ENCODE measurements at places on chromosomes 6 and 20. TPM values are rescaled to one million over a fixed set of nuclear protein-coding genes. Genes with fewer than 3 reads are reported as not detected.
A peak's percentile ranks its signal among the peaks of the same experiment; 100 is the strongest.

DNA sequence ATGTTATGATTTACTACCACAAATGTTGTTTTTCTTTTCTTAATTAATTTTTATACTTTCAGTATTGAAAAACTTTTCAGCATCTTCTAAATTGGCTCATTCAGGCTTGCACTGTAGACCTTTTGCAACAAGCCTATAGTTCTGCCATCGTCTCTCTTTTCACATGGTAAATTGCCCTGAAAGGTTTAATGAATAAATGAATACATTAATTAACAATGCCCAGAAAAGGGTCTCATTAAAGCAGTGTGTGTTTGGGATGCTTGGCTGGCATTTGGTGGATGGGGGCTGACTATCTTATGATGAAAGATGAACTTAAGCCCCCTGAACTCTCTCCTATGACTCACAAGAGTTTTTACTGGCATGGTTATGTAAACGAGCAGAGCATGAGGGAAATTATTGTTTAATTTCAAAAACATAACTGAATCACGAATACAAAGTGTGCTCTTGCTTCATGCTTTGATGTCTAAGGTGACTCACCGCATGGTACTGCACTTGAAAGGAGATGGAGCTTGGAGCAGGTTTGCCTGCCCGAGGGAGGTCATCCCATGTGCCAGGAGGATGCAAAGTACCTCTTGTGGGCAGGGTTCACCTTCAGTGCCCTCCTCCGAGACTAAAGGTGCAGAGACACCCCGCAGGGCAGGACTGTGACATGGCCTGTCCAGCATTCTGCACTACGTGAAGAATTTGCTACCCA, 13.8 kb upstream of the PCK1 start:
- no peak for DNase-seq

- DNase-seq = no peak
These were observed 86.8 kb downstream of the HAO1 start for GRCh38 chr20:7853493-7853892.

AGPAT4 gene
- 78.3 TPM for total RNA-seq

GRCh38 chr6:104286641-104287040, 573.1 kb downstream of the HACE1 start:
- no peak for DNase-seq

CASS4 gene
- total RNA-seq = 1.1 TPM

WFDC10B gene
- total RNA-seq = not detected

GRCh38 chr6:131840441-131840840, 32.6 kb downstream of the ENPP1 start:
- no peak for DNase-seq

DNA sequence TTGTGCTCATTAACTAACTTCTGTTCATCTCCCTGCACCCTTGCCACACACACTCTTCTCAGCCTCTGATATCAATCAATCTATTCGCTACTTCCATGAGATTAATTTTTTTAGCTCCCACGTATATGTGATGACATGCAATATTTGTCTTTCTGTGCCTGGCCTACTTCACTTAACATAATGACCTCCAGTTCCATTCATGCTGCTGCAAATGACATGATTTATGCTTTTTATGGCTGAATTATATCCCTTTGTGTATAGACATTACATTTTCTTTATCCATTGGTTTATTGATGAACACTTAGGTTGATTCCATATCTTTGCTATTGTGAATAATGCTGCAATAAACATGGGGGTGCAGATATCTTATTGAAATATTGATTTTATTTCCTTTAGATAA, 50.8 kb upstream of the SPTLC3 start:
- no peak for DNase-seq

SLC12A5 gene
- total RNA-seq = 26.0 TPM

DNA sequence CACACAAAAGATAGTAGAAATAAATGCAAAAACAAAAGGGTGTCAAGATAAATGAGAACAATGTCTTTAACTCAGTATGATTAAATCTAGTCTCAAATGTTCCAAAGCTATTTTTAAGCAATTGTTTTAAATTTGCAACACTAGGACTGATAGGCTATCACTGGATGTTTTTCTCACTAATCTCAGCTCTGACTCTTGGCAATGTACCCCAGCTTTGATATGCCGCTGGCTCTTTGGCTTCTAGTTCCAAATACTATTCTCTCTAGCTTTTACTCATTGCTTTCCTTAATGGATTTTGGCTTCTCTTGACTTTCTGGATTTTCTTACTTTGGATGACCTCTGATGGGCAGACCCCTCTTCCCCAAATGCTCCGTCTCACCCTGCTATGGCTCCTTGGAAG, 116.0 kb upstream of the SLC35B3 start:
- no peak for DNase-seq

GRCh38 chr20:33827634-33828325, 16.6 kb downstream of the CHMP4B start:
- no peak for DNase-seq

COL19A1 gene
- 0.45 TPM for total RNA-seq

DNA sequence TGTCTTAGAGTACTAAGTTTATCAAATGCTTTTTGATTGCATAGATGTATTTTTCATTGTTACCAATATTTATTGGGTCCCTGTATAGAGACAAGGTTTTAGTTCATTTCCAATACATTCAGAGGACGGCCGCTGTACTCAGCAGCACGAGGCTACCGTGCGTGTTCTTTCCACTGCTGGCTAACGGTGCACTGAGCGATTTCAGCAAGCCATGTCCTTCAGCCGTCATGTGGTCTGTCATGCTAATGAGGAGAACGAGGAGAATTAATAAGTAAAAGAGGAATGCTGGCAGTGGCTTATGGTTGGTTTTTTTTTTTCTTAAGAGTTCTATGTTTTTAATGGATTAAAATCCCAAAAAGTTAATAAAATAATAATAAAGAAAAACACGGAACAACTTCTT, 253.6 kb downstream of the ARID1B start:
- no peak for DNase-seq

PSMB8 gene
- total RNA-seq = 4.0 TPM

- no peak for DNase-seq
These were observed 220.1 kb downstream of the HACE1 start for GRCh38 chr6:104639668-104640067.

STX7 gene
- total RNA-seq = 54.6 TPM

- DNase-seq = no peak
These were observed 9.9 kb downstream of the SYCP2 start for GRCh38 chr20:59923514-59923913.

DNA sequence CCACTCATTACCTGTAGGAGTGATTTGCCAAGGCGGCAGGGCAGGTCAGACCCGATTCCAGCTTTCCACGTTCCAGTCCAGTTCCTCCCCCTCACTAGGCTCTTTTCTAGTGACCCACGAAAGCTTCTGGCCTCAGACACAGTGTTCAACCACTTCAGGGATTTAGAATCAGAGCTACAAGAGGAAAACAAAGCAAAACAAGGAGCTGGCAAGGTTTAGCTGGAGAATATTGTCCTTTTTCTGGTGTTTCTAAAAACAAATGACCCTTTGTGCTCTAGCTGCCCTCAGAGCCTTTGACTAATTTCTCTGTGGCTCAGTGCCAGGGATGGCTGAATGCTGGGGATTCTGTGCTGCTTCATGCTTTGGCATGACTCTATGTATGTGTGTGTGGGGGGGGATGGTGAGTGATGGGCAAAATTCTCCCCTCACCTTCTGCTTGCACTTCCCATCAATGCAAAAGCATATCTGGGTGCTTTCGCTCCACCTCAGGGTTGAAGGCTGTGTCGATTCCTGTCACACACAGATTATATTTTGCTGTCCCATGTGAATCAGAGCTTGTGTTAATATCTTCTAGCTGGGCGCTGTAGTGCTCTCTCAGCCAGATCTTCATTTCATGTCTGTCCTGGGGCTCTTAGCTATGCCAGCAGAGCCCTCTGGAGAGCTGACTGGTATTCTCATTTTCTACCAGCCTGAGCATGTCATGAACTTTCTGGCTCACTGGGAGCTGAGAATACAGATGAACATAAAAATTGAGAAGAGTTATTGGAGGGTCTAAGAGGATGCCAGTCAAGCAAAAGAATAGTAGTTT, 19.3 kb upstream of the NEDD9 start:
- peak; percentile 33 for DNase-seq

DNA sequence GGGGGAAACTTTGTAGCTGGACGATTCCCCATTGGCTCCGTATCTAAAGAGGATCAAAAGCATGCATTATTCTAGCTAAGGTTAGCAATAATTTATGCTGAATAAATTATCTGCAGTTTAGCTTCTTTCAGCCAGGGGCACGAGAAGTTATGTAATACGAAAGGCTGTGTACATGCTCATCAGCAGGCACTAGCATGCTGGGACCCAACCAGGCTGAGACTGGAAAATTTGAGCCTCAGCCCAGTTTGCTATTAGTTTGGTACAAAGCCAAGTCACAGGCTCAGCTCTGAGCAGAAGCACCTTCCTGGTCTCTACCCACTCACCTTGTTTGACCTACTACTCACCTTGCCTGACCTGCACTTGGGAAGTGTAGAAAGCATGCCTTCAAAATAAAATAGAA, 328.1 kb upstream of the ARID1B start:
- peak; percentile 78 for DNase-seq

- DNase-seq = no peak
These were observed 27.9 kb upstream of the NT5E start for GRCh38 chr6:85421972-85422371.

DNA sequence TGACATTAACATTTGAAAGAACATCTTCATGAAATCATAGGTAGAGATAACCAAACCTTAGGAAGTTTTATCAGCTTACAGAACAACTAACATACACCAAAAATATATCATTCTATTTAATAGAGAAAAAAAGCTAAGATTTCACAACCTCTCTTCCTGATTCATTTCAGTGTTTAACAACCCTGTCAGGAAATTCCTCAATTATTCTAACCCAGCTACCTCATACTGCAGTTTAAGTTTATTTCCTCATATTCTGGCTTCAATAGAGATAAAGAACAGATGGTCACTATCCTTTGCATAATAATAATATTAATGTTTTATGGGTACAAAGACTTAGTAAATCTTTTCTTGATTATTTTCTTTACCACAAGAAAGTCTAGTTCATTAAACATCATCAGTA, 112.9 kb upstream of the HSF2 start:
- DNase-seq = no peak

- no peak for DNase-seq
These were observed 3.3 kb downstream of the KCNS1 start for GRCh38 chr20:45097485-45098102.

GRCh38 chr20:34951652-34952051, 4.0 kb downstream of the GSS start:
- DNase-seq = no peak

GRCh38 chr6:150547502-150548222, 52.0 kb upstream of the PLEKHG1 start:
- no peak for DNase-seq

RALGAPB gene
- total RNA-seq = 63.0 TPM

GRCh38 chr6:98831057-98831958, 3.1 kb upstream of the POU3F2 start:
- DNase-seq = no peak

BEND6 gene
- 12.6 TPM for total RNA-seq

MUC21 gene
- not detected for total RNA-seq

- no peak for DNase-seq
These were observed 65.9 kb downstream of the PREX1 start for GRCh38 chr20:48761874-48762273.

DNA sequence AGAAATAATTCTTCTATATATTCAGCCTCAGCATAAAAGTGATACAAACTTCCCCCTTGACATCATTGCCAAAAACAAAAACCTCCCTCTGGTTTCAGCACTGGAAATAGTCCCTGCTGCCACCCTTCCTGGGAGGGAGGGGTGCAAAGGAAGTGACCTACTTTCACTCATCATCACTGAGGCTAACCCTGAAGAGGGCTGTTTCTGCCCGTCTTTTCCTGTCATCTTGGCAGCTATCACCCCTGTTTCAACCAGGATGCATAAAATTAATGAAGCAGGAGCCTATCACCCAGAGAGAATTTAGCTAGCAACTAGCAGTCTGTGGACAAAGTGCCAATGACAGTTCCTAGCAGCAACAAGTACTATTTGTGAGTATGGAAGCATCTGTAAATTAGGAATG, 397.8 kb downstream of the LAMA2 start:
- peak; percentile 64 for DNase-seq

DNA sequence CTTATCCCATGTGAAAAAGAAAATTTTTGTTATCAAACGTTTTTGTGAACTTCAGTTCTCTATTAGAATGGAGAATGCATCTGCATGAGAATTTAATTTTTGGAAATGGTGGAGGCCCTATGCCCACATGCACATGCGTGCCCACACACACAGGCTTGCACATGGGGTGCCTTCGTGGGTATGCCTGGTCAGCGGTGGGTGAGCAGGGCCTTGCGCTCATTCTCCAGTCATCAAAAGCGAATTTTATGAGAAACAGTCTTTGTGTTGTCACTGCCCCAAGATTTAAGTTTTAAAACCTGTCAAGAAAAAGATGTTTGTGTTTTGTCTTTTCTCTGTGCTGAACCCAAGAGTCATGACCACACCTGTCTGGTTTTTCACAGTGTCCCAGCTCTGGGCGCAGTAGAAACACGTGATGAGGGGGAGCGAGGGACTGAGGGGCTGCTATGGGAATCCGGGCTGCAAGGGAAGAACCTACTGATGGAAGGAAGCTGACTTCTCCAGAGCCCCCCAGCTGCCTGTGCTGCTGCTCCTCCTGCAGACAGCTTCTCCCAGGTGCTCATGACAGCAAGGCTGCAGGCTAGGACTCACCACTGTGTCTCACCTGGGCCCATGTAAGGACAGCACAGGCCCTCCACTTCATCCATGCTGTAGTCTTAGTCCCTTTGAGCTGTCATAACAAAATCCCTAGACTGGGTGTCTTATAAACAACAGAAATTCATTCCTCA, 153.6 kb downstream of the SYCP2 start:
- no peak for DNase-seq

SLC24A3 gene
- total RNA-seq = 15.7 TPM

DEFB121 gene
- not detected for total RNA-seq

- no peak for DNase-seq
These were observed 42.8 kb upstream of the TASP1 start for GRCh38 chr20:13681248-13682125.

DNA sequence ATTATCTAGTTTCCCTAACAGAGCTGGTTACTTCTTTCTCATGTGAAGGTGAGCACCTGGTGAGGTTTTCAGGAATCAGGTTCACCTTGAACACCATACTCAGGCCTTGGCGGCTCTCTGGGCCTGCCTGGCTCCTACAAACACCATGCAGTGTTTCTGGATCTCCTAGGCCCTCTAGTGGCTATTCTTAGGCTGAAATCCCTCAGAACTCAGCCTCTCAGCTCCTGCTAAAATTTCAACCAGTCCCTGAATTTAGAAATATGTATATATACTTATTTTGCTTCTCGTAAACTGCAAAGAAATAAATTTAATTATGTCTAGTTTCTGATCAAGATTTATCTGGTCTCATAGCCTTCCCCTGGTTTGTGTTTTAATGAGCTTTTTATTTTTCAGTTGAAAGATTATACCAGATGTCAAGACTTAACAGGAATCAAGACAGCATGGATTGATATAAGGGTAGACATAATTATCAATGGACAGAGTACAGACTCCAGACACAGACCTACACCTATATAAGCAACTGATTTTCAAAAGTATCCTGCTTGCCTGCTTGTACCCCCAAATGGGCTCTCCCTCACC, 55.9 kb downstream of the ANKEF1 start:
- DNase-seq = peak; percentile 73

- no peak for DNase-seq
These were observed 24.7 kb upstream of the FANCE start for GRCh38 chr6:35427435-35427834.

- peak; percentile 40 for DNase-seq
These were observed 12.4 kb downstream of the B4GALT5 start for GRCh38 chr20:49701241-49701790.

- no peak for DNase-seq
These were observed 8.1 kb upstream of the OCSTAMP start for GRCh38 chr20:46558511-46558959.

CRISP3 gene
- not detected for total RNA-seq
